ENCODE measurements at places on chromosomes 3 and 15.

DNA sequence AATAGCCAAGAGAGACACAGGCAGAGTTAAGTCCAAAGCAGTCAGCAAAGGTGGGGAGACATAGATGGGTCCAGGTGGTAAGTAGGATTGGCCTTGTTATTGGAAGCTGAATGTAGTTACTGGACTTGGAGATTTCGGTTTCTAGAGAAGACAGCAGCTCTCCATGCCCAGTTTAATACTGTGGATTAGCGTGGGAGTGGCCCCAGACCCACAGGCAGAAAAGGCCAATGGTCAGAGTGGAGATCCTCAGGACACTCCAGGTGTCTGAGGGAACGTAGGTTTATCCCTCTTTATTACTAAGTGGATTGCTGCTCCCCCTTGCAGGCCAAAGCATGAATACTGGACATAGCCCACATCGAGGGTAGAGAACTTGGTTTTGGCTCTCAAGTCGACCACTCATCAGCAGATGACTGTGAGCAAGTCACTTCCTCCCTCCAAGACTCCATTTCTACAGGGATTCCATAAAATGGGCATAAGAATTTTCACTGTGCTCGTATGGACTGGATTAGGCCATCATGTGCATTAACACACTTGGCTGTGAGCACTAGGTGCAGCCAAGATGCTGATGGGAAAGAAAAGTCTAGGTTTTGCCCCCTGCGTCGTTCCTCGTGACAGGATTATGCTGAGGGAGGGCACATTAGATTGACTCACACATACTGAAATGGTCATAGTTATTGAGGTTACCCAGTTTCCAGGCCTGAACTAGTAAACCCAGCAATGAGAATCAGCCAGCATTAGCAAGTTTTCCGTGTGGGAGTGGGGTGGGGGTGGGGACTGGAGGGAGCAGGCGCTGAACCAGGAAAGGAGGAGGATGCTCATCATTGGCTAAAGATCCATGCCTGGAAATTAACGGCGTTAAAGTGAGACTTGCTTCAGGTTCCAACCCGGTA lies 225.2 kb upstream of the TPRG1 start:
- no peak for DNase-seq

GRCh38 chr15:39887832-39888231 lies 32.2 kb downstream of the GPR176 start:
- peak; percentile 12 for DNase-seq

DNA sequence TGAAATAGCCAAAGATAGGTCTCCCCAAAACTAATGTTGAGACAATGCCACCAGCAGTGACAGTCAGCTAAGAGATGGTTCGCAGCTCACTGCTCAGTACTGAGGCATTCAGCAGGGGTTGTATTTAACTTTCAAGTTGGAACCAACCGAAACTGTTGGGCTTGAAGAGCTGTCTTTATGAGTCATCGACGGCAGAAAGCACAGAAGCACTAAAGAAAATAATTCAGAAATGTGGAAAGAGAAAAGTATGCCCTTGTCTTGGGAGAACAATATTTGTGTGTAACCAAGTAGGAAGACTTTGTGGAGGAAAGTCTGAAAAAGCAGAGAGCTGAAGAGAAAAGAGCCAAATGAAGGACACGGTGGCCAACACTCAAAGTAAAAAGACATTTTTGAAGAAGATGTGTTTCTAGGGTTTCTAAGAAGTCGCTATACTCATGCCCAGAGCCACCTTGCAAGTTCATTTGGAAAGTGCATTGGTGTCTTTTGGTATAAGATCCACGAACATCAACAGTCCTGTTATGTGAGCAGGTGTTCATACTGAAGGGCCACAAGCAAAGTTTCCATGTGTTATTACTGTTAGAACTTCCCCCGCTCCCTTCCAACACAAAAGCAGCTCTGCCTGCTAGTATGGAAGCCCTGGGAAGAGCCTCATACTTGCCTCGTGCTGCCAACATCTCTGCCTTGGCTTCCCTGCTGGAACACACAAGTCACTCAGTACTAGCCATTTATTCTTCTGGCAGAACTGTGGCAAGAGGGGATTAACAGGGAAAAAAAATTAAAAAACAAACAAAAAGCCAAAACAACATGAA lies 4.1 kb upstream of the RARB start:
- no peak for DNase-seq

GRCh38 chr15:95152741-95153140 lies 921.4 kb downstream of the MCTP2 start:
- no peak for DNase-seq

GRCh38 chr3:30871720-30872119 lies 22.7 kb downstream of the GADL1 start:
- no peak for DNase-seq

DNA sequence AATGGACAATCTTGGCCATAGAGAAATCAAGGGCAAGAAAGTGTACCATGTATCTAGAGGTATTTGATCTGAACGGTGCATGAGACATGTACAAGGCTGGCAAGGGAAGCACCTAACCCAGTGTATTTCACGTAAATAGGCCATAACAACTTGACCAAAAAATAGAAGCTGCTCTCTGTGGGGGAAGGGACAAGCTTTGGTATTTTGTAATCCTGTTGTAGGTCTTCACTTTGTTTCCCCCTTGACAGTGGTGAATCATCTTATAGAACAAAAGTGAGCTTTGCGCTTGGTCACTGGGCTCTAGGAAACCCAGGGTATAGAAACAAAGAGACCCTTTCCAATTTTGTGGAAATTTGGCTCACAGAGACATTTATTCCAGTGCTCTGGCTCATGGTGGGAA lies 21.0 kb downstream of the LARS2 start:
- no peak for DNase-seq

- DNase-seq = peak; percentile 88
Measured at GRCh38 chr15:74776821-74777768, 4.8 kb upstream of the CSK start.

DNA sequence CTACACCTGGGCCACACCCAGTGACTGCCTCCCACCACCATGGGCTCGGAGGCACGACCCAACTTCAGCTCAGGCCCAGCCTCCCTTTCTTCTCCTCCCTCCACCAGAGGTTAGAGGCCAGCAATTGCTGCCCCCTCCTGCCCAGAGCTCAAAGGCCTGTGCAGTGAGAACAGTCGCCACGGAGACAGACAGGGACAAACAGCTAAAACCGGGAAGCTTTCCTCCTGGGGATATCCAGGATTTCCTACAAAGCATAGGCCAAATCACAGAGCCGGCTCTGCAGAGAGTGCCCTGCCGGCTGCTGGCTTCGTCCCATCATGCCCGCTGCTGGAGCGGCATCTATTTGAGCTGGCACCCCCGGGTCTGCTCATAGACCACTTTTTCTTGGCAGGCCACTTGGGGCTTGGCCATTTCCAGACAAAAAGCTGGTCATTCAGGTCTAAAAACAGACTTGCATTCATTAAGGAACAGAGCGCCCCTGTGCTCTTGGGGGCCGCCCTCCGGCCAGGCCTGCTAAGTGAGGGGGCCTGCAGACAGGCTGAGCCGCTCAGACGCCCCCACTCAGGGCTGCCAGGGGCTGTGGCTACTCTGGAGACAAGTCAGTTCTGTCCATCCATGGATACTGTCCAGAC lies 17.5 kb downstream of the GRAMD2A start:
- DNase-seq = no peak

DNA sequence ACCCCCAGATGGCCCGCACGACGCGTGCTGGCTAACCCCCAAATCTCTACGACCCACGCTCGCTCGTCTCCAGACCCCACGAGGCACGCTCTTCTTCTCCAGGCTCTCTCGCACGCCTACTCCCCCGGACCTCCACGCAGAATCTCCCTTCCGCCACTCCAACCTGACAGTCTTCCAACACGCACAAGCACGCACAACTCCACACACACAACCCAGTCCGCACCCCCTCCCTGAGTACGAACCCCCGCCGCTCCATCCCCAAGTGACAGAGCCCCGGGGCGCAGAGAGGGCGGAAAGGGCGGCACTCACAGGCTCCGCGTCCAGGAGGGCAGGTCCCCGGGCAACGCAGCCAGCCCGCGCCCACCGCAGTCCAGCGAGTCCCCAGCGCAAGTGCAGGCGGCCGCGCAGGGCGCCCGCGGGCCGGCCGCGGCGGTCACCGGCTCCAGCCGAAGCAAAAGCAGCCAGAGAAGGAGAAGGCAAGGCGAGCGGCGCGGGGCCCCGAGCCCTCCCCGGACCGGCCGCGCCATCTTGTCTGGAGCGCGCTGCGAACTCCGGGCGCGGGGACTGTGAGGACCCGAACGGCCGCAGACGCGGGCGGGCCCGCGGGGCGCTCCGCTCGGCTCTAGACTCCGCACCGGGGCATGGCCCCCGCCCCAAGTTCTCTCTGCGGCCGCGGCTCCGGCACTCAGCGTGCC lies 794 bp downstream of the LRIG1 start:
- DNase-seq = no peak

DNA sequence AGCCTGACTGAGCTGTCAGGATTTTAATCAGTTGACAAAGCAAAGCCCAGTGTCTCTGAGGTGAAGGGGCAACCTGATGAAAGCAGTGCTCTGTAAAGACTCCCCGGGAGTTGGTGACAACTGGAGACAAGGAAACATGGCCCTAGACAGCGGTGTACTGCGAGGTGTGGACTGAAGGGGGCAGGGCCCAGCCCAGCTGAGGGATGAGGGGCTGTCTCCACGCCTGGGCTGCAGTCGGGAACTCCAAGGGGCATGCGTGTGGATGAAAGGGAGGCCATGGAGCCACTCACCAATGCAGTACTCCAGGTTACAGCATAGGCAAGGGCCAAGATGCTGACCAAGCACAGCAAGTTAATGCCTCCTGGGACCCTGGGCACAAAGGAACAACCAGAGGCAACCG lies 45.1 kb downstream of the SCAP start:
- DNase-seq = no peak

DNA sequence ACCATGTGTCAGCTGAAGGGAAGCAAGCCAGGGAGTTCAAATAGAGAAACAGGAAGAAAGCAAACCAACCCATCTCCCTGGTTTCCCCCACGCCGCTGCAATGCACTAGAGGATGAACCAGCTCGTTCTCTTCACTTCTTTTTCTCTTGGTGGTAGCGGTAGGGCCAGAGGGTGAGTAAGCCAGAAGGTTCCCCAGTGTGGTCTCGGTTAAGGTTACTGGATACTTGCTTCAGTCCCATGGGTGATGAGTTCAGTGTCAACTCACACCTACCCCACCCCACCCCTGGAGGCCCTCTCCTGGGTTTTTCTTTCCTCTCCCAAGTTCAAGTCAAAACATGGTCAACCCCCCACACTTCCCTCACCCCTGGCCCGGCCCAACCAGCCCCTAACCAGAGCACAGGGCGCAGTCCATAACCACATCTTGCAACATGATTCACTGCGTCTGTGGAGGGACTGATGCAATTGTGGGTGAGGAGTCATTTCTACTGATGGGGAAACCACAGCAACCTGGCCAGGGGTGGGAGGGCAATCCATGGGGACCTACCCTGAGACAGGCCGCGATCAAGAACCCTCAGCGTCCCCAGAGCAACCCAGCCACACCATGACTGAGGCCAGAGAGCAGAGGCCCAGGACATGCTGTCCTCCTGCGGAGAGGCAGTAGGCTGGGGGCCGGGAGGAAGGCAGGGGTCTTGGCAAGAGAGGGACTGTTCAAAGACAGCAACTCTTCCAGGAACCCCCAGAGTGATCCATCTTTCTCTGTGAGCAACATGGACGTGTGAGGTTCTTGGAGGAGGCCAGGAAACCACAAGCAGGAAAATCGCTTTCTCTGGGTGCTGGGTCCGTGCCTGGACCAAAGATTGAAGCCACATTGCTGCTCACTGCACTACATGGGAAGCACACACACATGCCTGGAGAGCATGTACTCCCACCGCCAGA lies 276.6 kb downstream of the UACA start:
- peak; percentile 37 for DNase-seq

DNA sequence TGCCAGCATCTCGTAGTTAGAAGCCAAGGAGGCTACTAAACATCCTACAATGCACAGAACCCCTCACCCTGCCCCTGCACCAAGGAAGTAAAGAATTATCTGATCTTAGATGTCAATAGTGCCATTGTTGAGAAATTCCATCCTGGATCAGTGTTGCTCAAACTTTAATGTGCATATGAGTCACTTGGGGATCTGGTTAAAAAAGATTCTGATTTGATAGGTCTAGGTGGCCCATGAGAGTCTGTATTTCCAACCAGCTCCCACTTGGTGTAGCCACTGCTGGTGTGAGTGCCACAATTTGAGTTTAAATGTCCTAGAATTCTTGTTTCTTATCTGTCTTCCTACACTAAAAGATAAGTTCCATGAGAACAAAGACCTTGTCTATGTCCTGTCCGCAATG lies 43.7 kb downstream of the TMEM45A start:
- DNase-seq = no peak

GRCh38 chr3:42653560-42654330 lies at the start of gene ZBTB47:
Gene ZBTB47, plus strand, starts transcription at chr3:42653697. Its CDS starts 4,659 bp downstream, at chr3:42658356.
- DNase-seq = no peak

DNA sequence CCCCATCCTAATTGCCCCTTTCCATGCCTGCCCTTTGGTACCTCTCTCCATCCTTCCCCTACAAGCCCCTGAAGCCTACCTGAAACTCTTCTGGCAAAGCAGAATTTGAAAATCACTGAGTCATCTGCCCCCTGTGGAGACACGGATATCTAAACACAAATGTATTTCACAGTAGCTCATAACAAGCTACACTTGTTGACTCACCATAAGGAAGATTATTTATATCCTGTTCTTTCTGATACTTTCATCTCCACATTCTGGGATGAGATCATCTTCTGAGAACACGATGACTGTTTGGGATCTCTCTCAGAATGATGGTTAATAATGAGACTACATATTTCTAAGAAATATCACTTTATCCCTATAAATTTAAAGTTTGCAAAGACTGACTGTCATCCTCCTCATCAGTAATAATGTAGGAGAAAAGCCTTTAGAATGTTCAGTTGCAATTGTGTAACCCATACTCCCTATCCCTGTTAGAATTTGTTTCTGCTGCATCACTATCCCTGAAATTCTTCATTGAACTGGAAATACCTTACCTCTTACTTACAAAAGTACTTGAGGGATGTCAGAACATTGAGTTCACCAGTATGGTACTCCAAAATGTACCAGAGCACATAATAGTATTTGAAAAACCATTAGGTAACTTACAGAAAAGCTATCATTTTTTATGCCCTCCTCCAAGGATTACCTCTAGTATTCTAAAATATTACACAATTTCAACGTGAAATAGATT lies 116.1 kb upstream of the IL12A start:
- no peak for DNase-seq

DNA sequence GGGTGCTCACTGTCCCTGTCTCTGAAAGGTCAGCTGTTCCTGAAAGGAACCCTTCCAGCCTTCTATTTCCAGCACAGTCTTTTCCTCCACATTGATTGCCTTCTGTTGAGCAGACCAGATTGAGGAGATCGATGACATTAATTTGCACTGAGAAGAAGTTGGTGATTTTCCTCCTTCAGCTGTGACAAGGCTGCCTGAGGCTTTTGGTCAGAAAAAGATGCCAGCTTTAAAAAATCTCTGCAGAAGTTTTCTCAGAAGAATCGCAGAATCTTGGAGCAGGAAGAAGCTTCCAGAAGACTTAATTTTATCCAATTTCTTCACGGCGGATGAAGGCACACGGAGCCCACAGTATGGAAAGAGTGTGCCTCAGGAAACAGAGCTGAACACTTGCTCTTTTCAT lies 112.8 kb downstream of the FAM43A start:
- DNase-seq = no peak

DNA sequence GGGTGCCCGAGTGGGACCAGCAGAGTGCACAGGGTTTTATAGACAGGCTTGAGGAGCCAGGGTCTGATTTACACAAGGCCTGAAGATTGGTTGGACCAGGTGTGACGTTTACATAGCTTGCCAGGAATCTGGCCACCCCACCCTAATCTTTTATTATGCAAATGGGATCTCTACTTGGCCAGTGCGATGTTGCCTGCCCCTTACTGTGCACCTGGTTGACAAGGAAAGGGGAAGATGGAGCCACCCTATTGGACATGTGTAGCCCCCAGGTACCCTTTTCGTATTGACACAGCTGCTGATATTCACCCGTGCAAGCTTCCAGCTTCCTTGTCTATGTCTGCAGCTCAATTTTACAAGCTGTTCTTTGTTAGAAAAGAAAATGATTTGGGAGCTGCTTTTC lies 132.0 kb downstream of the ARNT2 start:
- no peak for DNase-seq
